Amniotic epithelial cell (primary cell): ENCODE measurements at places on chromosomes 7 and 10.
A peak's percentile ranks its signal among the peaks of the same experiment; 100 is the strongest.

DNA sequence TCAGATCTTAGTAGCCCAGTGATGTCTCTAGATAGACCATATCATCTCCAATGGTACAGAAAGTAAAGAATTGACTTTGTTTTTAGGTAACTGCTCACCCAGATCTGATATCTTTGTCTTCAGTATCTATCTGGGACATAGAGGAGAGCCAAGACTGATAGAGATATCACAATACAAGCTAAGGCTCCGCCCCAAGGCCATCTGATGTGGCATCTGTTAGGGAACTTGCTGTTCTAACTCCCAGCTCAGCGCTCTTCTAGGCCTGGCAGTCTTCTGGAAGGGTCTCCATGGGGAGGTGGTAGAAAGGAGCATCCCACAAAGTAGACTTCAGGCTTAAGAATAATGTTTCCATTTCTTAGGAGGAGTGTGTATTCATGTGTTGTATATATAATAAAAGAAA is 88.4 kb upstream of the SAMD8 start:
- no peak for DNase-seq

GRCh38 chr7:20225384-20225783 is 8.2 kb upstream of the MACC1 start:
- DNase-seq = no peak

DNA sequence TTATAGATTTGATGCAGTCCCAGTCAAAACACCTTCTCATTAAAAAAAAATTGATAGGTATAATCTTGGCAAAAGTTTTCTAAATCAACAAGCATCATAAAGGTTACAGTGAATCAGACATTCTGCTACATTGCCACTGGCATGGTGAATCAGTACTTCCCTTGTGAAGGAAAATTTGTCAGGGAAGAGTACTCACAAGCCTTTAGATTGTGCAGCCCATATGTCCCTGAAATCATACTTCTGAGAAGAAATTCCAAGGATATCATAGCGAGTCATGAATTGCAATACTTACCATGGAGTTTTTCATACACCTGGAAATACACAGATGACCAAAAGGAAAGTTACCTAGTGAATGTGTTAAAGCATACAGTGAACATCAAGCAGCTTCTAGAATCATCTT is 17.2 kb downstream of the VSTM2A start:
- DNase-seq = no peak

GRCh38 chr10:71075086-71075758 is 137.1 kb upstream of the UNC5B start:
- no peak for DNase-seq

- DNase-seq = no peak
These were observed 266.2 kb upstream of the PHF14 start for GRCh38 chr7:10707519-10707918.

DNA sequence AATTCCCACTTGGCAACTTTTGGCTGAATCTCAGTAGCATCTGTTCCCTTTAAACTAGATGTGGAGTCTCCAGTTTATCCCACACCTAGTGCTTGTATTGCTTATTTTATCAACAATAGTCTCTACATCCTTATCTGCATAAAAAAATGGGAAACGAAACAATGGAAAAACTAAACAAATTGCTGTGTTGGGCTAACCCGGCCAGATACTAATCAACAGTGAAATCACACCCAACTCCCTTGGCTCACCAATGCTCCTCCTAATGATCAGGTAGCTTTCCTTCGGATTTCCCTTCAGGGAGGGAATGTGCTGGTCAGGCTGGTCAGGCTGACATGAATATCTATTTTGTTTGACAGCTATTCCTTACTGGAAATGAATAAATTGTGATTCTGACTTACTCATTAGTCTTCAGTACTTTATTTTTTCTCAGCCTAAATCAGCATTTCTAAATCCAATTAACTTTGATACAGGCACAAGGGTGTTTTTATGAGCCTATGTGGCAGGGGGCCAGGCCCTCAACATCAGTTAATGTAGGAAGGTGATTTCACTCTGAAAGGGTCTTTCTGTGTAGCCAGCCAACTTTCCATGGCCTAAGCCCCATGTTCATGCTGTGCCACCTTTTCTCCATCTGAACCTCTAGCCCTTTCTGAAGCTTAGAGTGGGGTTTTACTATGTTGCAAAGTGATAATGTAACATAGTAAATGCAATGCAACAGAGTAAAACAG is 170.5 kb upstream of the NPSR1 start:
- no peak for DNase-seq

DNA sequence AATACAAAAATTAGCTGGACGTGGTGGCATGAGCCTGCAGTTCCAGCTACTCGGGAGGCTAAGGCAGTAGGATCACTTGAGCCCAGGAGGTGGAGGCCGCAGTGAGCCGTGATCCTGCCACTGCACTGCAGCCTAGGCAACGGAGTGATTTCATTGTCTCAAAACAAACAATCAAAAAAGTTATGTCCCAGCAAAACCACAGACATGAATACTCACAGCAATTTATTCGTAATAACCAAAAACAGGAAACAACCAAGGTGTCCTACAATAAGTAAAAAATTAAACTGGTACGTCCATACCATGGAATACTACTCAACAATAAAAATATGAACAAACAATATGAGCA is 11.6 kb upstream of the CYTH3 start:
- DNase-seq = peak; percentile 51

DNA sequence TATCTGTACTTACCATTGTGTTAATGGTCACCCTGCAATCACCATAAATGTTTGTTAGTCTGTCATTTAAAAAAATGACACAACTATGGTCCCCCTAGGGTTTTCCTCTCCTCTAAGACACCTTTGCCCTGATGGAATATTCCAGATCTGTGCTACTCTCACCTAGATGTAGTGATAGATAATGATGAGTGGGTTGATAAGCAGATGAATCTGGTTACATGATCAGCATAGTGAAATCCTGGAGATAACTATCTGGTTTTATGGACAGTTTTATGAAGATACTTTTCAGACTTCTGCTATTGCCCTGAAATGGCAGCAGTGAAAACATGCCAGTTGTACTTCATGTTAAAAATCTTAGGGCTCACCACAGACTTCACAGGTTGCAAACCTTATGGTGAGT is 152.4 kb downstream of the GATA3 start:
- DNase-seq = no peak

- DNase-seq = no peak
These were observed 1.8 kb downstream of the NPS start for GRCh38 chr10:127550861-127551260.

- peak; percentile 23 for DNase-seq
These were observed 5.8 kb downstream of the CALHM3 start for GRCh38 chr10:103473261-103473671.

GRCh38 chr10:79482741-79483140 is 29.6 kb upstream of the EIF5AL1 start:
- no peak for DNase-seq

DNA sequence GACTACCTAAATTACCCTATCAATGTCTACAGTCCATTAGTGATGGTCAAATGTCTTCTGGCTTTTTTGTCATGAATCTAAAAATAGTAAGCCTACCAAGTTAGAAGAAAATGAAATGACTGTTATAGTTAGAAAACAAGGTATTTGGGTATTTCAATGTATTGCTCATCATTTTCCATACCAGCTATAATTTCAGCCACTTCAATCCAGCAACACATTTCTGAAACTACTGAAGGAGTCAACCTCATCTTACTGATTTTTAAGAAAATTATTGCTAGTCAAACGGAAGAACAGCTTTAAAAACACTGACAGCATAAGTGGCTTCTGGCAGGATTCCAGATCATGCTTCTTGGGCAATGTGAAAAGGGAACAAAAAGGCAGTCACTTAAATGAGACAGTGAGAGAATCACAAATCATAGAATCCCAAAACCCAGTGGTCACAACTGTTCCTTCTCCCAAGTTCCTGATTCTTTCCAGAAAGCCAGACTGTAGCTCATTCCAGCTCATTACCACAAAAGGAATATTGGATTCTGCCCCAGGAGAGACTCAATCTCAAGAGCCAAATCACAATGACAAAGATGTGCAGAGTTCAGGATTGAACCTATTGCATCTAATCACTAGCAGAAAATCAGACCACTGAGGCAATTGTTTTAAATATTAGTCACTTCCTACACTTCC is 61.2 kb upstream of the LRRN3 start:
- DNase-seq = no peak

- no peak for DNase-seq
These were observed 94.9 kb upstream of the SKAP2 start for GRCh38 chr7:26959290-26959689.

GRCh38 chr7:139583826-139584553 is 60.5 kb downstream of the CLEC2L start:
- no peak for DNase-seq

DNA sequence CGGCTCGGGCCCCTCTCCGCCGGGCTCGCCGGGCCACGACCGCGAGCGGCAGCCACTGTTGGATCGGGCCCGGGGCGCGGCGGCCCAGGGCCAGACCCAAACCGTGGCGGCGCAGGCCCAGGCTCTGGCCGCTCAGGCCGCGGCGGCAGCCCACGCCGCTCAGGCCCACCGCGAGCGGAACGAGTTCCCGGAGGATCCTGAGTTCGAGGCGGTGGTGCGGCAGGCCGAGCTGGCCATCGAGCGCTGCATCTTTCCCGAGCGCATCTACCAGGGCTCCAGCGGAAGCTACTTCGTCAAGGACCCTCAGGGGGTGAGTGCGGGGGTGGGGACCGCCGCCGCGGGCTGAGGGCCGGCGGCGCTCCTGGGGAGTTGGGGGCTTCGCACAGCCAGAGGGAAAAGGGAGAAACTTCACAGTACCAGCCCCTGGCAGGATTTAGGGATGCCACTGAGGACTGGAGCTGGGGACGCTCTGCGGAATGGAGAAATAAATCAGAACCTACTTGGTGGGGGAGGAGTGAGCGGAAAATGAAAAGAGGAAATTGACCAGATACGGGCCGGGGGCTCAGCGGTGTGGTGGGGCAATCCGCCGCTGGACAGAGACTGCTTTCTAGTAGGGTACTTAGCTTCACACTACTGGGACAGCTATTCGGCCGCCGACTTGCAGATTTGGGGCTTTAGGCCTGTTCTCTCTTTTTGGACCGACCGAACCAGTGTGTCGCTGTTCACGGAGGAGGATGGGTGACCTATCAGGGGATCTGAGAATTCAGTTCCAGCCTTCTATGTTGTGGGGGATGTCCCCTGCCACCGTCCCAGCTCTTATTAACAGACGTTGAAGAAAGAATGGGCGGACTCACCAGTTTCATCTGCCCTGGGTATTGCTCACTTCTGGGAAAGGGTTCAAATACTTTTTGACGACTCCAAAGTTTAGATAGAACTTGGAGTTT is 669 bp downstream of the PI4K2A start:
- peak; percentile 10 for DNase-seq

DNA sequence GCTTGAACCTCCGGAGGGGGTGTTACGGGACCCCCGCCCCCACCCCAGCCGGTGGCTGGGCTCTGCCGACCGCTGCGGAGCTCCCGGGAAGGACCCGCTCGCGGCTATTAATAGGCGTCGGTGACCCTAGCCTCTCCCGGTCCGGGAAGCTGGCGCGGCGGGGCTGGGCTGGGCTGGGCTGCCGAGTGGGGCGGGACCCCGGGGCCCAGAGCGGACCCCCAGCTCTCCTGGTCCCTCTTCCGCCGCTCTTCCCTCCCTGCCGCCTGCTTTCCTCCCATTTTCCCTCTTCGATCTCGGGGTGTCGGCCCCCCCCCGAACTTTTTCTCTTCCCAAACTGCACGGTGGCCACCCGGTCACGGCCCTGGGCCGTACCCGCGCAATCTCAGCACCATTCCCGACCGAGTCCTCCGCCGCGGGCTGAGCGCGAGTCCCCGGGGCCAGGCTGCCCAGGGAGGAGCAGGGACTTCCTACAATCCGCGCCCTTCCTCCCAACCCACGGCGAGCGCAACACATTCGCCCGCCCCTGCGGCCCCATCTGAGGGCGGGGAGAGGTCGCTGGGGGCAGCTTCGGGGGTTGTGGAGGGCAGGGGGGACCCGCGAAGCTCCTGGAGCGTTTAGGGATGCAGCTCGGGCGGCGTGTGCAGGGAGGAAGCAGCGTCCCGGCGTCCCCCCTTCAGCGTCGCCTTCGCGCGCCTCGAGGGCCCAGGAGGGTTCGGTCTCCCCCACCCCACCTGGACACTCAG is 3.1 kb upstream of the ELFN1 start:
- DNase-seq = no peak

DNA sequence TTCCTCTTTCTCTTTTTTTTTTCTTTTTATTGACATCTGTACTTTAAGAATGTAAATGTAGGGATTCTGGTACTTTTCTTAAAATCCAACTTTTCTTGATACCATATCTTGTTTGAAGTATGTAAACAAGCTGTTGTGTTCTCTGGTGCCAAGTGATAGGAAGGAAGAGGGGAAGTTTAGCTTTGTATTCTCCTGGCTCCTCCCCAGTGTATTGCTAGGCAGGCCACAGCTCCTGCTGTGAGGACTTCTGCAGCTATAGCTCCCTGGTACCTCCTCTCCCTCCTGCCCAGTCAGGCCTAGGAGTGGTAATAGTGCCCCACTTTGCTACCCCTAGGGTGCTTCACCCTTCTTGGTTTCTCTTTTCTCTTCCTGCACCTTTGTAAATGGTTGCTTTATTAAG is 45.3 kb upstream of the SP8 start:
- DNase-seq = no peak

DNA sequence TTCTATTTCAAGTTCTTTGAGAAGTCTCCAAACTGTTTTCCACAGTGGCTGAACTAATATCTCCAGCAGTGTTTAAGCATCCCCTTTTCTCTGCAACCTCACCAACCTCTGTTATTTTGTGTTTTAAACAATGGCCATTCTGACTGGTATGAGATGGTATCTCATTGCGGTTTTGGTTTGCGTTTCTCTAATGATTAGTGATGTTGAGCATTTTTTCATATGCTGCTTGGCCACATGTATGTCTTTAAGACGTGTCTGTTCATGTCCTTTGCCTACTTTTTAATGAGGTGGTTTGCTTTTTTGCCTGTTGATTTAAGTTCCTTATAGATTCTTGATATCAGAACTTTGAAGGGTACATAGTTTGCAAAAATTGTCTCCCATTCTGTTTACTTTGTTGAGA is 156.6 kb upstream of the IMMP2L start:
- no peak for DNase-seq

- DNase-seq = no peak
These were observed 3.5 kb downstream of the DLX5 start for GRCh38 chr7:97020996-97021746.

DNA sequence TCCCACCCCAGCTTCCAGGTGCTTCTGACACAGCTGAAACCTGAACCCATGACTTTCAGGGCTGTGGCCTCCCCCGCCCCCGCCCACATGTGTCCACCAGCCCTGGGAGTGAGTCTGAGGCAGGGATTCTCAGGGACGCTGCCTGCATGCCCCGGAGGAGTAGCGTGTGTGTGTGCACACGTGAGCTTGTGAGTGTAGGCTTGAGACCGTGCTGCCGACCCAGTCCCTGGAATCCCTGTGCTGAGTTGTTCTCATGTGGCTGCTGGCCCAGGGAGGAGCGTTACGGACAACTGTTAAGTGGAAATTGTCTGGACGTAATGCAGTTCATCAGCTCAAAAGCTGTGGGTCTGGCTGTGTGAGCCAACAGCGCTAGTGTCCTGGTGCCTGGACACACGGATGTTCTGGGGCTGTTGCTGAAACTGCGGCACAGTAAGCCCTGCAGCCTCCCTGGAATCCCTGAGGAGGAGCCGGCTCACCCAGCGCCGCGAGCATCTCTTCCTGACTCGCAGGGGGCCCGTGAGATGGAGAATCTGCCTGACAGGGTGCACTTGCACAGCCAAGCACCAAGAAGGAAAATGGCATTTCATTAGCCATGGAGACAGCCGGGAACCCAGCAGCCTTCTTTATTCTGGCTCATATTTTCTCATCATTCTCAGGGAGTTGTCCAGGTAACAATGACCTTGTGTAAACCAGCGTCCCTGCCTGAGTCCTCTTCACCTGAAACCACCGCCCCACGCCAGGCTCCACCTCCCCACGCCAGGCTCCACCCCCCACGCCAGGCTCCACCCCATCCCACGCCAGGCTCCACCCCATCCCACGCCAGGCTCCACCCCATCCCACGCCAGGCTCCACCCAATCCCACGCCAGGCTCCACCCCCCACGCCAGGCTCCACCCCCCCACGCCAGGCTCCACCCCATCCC is 603.9 kb downstream of the PTPRN2 start:
- DNase-seq = no peak
